ENCODE measurements at places on chromosomes 13 and 19.
A peak's percentile ranks its signal among the peaks of the same experiment; 100 is the strongest.

DNA sequence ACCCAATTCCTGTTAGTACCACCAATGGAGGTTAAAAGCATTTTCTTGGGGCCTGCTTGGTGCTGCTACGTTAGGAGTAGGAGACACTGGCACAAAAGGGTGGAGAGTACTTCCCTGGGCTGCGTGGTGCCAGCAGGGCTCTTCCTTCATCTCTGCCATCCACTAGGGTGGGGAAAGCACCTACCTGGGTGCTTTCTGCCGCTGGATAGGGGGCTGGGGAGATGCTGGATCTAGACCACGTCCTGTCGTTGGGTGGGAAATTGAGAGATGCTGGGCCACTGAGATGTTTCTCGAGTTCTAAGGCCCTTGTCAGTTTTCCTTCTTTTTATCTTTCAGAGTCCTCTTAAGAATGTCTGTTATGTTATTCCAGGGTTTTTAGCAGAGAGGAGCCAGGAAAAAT lies 6.7 kb upstream of the FCGBP start:
- no peak for DNase-seq

DNA sequence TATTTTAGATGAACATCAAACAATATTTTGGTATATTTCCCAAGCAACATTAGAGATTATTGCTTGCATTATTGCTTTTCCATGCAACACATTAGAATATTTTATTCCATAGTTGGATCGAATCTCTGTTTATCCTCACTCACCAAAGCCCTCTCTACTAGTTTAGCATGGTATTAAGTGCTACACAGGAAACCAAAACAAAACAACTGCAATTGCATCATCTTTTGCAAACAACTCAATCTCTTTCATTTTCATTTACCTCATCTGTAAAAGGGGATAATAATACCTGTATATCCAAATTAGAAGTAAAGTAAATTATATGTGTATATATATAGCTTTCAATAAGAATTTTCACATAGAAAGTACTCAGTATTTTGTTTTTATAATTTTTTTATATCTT lies 147.8 kb upstream of the PCDH9 start:
- no peak for DNase-seq

DNA sequence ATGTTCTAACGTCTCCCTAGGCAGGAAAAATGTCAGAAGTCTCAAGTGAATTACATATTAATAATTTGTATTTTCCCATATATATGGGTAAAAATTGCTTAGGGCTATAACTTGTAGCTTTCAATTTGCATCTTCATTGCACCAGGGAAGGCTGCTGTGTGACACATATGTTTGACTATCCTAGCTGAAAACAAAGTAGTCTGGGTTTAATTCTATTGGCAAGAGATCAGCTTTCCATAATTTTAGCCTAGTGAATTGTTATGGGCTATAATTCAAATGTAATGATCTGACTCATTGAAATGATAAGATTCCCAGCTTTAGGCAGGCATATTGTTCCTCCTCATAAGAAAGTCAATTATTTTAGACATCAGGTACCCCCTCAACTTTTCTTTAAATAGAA lies 553.1 kb downstream of the DCT start:
- no peak for DNase-seq

GRCh38 chr19:19649155-19649554 lies 5.7 kb upstream of the GMIP start:
- no peak for DNase-seq

DNA sequence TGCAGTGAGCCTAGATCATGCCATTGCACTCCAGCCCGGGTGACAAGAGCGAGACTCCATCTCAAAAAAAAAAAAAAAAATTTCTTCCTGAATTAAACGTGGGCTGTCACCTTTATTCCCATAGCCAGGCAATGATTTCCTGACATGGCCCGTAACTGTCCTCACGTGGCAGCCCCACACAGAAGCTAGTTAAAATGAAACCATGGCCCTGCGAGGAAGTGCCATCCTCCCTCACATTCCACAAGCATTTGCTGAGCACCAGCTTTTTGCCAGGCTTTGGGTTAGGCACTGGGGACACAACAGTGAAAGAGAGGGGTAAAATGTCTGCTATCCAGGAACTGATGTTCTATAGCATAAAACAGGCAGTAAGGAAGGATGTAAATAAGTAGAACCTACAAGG lies 13.2 kb upstream of the FBXO27 start:
- DNase-seq, result no peak

GRCh38 chr13:110293037-110293436 lies 13.9 kb downstream of the COL4A1 start:
- no peak for DNase-seq

DNA sequence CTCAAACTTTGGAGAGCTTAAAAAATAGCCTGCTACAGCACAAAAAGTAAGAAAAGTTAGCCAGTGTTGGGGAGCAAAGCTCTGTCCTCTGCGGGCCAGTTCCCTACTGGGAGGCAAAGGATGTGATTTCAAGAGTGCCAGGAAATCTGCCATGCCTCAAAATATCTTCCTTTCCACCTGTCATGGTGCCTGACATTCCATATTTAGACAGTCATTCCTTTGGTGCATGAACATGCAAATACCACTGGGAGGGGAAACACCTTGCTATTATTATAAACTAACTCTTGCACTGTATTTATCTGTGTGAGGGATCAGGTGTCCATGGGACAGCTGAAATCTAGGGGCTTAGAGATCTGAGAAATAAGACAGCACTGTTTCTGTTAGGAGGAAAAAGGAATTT lies 10.3 kb downstream of the FREM2 start:
- no peak for DNase-seq

DNA sequence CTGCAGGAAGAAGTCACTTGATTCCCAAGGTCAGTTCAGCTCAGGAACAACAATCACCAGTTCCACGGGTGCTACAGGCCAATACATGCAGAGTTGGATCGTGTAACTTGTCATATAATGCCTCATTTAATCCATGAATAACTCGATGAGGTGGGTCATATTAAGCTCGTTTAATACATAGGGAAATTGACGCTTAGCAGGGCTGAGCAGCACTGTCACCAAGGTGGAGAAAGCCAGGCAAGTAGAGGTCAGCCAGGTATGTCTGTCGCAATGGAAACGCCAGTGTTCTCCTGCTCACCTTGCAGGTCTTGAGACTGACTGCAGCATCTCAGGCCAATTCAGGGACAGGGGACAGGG lies 52.3 kb downstream of the CCDC70 start:
- no peak for DNase-seq

DNA sequence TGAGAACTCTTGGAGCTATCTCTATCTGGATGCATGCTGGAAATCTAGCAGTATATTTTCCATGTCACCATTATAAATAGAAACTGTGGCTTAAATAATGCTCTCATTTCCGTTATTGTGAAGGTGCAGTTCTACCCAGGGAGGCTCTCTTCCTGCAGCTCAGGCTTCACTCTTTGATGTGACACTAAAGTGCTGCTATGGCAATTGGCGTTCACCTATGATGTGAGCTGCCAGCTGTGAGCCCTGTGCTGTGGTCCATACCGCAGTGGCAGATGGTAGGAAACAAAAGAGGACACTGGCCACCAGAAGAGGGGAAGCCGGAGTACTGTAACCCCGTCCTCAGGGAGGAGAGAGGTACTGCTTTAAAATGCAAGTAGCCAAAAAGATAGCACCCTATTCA lies 40.6 kb upstream of the ZNF681 start:
- no peak for DNase-seq

- no peak for DNase-seq
Measured at GRCh38 chr13:27052551-27053208, 118.9 kb downstream of the USP12 start.

GRCh38 chr13:98280176-98280510 lies 103.1 kb upstream of the RNF113B start:
- no peak for DNase-seq

- no peak for DNase-seq
Measured at GRCh38 chr13:22173610-22174009, 502.7 kb downstream of the FGF9 start.

GRCh38 chr13:49615836-49616675 lies 12.3 kb upstream of the ARL11 start:
- no peak for DNase-seq

DNA sequence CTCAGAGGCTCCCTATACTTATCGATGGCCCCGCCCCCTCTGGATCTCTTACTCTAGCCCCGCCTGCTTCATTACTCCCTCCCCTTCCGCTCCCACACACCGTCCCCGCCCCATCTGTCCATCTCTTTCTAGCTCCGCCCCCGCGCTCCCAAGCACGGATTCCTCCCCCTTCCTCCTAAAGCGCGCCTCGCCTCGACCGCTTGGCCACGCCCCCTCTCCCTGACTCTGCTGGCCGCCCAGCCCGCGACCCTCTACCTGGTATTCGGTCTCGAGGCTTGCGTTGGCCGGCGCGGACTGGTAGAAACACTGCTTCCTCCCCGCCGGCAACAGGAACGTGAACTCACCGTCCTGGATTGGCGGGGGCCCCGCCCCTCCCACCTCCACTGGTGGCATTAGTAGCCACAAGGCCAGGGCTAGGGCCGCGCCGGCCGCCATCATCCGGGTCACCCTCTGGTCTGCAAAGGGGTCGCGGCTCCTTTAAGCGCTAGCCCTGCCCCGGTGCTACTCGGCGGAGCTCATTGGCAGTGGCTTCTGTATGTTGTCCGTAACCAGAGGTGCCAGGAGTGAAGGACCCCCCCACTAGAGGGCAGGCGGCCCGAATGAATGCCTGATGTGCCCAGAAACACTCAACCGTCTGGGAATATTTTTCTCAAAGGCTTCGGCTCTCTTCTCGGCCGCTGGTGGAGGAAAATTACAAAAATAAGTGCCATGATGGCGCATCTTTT lies at the start of gene TMED1:
TMED1 (minus strand) TSS at position 459 of the 725 bp plus-strand sequence; CDS start at position 438, 21 bp downstream.
- peak; percentile 94 for DNase-seq

GRCh38 chr13:21683034-21683733 lies 12.3 kb downstream of the FGF9 start:
- no peak for DNase-seq

DNA sequence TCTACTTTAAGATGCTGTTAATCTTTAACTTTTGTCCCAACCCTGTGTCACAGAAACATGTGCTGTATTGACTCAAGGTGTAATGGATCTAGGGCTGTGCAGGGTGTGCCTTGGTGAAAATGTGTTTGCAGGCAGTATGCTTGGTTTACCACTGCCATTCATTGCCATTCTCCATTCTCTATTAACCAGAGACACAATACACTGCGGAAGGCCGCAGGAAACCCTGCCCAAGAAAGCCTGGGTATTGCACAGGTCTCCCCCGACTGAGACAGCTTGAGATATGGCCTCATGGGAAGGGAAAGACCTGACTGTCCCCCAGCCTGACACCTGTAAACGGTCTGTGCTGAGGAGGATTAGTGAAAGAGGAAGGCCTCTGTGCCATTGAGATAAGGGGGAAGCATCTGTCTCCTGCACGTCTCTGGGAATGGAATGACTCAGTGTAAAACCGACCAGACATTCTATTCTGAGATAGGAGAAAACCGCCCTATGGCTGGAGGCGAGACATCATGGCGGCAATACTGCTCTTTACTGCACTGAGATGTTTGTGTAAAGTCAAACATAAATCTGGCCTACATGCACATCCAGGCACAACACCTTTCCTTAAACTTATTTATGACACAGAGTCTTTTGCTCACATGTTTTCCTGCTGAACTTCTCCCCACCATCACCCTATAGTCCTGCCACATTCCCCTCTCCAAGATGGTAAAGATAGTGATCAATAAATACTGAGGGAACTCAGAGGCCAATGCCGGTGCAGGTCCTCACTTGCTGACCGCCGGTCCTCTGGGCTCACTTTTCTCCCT lies 13.1 kb upstream of the ZNF888 start:
- no peak for DNase-seq

- no peak for DNase-seq
Measured at GRCh38 chr19:30908262-30908771, 440.9 kb downstream of the TSHZ3 start.

- no peak for DNase-seq
Measured at GRCh38 chr13:85879014-85879413, 79.8 kb upstream of the SLITRK6 start.

- DNase-seq, result no peak
Measured at GRCh38 chr19:38666663-38667511, 19.4 kb downstream of the ACTN4 start.

GRCh38 chr13:92315265-92315664 lies 911.3 kb upstream of the GPC6 start:
- DNase-seq, result no peak
